Stimulated activated CD4-positive, alpha-beta T cell treated with anti-CD3 and anti-CD28 coated beads, Interleukin-4, amount 100 ng/mL, for 4 hours (primary cell): ENCODE measurements at places on chromosomes 2 and 18.

DNA sequence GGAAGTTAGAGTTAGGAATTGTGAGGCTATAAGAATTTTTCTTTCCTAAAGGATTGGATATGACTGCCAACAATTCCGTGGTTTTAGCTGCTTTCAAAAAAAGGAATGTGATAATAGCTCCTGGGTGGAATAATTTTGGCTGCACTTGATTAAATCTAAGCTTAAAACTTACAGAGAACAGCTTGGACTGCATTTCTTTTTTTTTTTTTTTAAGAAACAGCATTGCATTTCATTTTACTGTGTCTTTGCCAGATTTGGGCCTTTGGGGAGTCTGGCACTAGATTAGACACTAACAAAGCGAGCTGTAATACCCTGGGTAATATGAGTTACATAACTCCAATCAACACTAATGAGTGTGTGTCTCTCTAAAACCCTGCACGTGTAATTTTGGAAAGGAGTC lies 37.8 kb upstream of the ZNF397 start:
- DNase-seq = no peak

DNA sequence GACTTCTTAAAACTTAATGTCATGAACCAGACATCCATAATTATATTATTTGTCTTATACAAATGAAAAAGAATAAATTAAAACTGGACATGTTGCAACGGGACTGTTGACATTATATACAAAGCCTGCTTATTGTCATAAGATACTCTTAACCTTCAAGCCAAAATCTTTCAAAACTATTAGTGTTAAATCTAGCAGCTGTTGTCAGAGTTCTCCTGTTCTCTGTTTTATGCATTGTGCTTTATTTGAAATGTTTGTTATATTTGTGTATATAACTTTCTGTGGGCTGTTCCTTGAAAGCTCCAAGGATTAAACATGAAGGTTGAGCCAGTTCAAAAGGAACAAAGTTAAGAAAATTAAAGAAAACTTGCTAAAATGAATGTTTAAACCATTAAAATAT lies 335.5 kb upstream of the NT5C1B start:
- no peak for DNase-seq

- DNase-seq = no peak
These were observed 875.8 kb downstream of the TDRD15 start for GRCh38 chr2:21999522-21999921.

DNA sequence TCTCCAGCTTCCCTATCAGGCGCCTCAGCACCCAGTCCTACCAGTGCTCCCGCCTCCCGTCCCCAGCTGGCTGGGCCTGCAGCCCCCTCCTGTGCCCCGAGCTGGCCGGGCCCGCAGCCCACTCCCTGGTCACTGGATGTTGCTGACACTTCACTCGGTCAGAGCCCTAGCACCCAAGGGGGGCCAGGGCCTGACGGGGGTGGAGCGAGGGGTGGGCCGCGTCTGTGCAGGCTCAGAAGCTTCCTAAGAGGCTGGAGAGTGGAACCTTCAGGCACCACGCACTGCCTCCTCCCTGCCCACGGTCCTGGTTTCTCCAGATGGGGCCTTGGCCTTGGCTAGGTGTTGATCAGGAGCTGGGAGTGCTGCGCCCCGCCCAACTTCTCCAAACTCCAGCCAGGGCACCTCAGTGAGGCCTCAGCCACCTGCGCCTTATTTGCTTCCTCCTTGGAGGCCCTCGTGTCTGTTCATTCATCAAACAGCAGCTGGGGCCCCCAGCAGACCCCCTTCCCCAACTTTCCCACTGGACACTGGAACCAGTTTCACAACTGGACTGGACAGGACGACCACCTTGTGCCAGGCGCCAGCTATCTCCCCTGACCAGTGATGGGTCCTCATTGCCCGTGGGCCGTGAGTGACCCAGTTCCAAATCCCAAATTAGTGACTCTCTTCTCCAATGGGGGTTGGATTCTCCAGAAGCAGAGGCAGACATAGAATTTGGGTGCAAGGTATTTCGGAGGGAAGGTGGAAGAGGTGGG lies 16.7 kb downstream of the CAPN10 start:
- DNase-seq = no peak

GRCh38 chr2:84878459-84878858 lies 2.4 kb downstream of the TRABD2A start:
- DNase-seq = no peak

DNA sequence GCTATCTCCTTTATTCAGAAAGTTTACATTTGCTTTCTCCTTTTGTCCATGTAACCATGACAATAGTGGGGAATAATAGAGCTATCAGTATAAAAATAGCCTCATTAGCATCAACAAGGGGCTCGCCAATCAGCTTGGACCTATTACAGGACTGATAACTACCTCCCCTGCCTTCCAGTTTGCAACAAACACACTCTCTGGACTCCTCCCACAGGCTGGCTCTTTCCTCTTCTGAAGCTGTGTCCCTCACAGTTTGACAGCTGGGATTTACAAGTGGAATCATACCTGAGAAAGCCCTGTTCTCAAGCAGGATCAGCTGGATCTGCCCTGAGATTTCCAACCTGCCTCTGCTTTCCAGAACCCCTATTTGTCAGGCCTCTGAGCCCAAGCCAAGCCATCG lies 162.5 kb downstream of the GRB14 start:
- no peak for DNase-seq

GRCh38 chr2:141501752-141502151 lies 629.1 kb downstream of the LRP1B start:
- no peak for DNase-seq

DNA sequence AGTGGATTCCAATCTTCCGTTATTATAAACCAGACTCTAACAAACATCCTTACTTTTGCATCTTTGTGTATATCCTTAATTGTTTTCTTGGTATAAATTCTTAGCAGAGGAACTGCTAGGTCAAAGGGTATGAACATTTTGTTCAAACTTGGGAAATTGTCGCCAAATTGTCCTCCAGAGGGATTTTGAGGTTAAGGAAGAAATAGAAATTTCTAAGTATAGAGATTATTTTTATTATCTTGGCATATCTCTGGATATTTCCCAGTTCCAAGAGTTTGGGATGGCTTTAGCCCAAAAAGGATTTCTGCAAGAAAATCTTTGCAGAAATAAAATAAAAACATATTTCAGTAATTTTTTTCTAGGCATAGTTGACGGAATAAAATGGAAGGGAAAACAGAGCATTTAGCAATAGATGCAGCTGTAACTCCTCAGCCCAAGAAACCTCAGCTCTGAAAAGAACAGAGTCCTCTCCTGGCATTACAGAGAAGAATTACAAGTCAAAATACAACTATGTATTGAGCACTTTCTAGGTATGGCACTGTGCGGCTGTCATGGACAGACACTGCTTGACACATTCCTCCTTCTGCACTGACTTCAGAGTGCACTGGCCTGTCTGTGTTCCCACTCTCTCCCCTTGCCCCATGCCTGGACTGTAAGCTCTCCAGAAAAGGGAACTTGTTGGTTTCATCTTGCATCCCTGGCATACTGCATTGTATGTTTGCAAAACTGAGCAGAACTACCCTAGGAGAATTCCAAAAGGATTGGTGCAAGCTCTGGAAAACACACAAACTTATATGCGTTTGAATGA lies 117.3 kb upstream of the STON1 start:
- DNase-seq = no peak

DNA sequence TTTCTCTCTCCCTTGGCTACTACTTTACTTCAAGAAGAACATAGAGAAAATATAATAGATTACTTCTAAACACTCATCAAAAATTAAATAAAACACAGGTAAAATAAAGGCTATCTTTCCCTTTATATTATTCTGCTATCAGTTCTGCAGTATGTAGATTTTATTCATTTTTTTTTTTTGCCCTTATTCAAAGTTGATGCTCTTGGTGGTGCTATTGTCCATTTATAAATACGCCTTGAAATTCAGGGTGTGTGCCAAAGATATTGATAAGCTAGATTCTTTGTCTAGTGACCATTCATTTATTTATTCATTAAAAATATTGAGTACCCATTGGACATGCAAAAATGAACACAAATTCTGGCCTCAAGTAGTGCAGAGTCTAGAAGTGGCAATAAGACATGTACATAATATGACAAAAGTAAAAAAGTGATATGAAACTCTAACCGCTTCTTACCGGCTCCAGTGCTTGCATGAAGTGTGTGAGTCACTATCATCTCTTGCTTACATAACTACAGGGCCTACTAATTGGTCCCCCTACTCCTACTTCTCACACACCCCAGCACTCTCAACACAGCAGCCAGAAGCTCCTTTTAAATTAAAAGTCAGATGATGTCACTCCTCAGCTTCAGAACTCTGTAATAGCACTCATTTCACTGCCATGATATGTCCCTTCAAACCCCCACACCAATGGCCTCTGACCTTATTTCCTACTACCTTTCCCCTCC lies 208.3 kb upstream of the FANCL start:
- DNase-seq = no peak

DNA sequence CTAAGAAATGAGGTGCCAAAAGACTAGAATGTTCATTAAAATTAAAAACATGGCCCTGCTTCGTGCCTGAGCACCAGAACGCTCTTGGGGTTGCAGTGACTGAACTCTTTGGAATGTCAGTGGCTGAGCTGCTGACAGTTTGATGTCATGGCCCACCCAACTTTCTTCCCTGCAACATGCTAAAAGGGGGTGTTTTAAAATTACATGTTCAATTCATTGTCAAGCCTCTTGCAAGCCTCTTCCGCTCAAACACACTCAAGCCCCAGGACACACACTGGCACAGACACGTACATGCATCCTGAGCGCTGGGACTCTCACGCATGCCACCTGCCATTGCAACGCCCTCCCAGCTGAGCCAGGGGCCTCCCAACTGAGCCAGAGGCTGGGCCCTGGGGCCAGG lies 12.6 kb downstream of the RUFY4 start:
- no peak for DNase-seq

- DNase-seq = no peak
These were observed at the start of gene SCN1A for GRCh38 chr2:166127217-166128155. Gene SCN1A (minus strand): TSS chr2:166128020. CDS start chr2:166073621, 54,399 bp downstream.

- no peak for DNase-seq
These were observed 77.4 kb downstream of the ABCA12 start for GRCh38 chr2:215060861-215061536.

DNA sequence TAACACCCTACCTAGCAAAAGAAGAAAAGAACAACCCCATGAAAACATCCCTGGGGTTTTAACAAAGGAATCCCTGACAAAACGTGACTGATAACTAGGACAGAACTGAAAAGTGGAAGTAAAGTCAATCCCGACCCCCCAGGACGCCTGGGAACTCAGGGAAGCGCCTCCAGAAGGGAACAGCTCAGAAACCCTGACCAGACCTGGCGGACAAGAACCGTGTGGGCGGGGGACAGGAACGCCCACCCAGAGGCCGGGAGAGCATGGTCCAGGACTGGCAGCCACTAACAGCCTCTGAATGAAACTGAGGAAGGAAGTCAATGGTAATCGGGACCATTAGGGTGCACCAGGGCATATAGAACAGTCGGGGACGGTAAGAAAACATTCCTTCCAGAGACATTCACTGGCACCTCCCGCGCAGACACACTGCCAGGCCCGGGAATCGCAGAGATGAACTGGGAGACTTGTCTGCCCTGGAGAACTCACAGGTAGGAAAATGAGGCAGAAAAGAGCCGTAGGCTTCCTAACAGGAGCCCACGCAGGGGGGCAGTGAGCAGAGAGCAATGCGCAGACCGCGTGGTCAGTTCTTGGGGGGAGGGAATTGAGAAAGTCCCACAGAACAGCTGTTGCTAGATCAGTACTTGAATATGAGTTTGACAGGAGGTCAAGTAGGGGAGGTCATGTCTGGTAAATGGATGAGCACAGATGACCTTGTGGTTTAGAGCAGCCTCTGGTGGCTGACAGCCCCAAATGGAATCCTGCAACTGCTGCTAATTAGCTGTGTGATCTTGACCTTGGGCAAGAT lies 1.3 kb upstream of the TBC1D8 start:
- DNase-seq = no peak

- DNase-seq = no peak
These were observed 37.0 kb downstream of the HAUS1 start for GRCh38 chr18:46141199-46141598.

GRCh38 chr2:215839816-215840215 lies 173.5 kb downstream of the MREG start:
- no peak for DNase-seq

DNA sequence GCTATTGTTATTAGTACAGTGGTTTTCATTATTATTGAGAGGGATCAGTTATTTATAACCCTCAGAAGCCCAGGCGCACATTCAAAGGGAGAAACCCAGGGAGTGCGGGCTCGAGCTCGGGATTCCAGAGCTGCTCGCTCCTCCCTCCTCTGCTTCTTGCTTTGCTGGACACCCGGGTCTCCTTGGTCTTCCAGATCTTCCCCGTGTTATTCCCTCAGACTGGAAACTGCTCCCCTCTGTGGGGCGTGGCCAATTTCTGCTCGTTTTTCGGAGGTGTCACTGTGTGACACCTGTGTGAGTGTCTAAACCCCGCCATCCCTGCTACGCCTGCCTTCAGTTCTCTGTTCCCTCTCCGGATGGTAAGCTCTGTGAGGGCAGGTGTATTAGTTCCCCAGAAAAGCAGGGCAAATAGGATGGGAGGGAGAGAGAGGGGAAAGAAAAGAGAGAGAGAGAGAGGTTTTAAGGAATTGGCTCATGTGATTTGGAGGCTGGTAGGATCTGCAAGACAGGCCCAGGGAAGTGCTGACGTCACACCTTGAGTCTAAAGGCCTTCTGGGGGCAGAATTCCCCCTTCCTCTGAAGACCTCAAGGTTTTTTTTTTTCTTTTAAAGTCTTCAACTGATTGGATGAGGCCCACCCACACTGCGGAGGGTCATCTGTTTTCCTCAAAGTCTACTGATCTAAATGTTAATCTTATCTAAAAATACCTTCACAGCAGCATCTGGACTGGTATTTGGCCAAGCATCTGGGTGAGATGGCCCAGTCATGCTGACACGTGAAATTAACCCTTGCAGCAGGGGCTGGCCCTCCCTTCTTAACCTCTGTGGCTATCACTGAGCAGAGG lies 457.3 kb upstream of the ID2 start:
- no peak for DNase-seq

GRCh38 chr2:238107525-238108422 lies 7.6 kb downstream of the ESPNL start:
- DNase-seq = no peak

GRCh38 chr2:160033732-160034392 lies 28.6 kb downstream of the PLA2R1 start:
- DNase-seq = no peak

GRCh38 chr2:134070281-134070741 lies 183.6 kb upstream of the MGAT5 start:
- no peak for DNase-seq

GRCh38 chr2:75589391-75590105 lies 28.8 kb upstream of the EVA1A start:
- DNase-seq = no peak
